Iris pigment epithelial cell (primary cell): ENCODE measurements at places on chromosomes 3 and 15.
A peak's percentile ranks its signal among the peaks of the same experiment; 100 is the strongest.

DNA sequence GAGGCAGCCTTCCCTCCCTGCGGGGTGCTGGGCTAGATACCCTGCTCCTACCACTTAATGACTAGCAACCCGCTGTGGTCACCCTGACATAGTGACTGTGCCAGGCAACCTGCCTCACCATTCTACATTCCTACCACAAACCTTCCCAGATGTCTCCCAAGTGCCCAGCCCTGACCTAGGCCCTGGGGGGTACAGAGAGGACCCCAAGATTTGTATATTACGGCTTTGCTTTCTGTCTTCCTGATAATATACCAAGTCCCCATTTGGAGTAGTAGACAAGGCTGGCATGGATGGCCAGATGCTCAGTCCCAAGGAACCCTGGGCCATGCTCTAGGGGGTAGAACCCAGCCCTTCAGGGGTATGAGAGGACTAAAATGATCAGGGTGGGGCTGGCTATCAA is 31.0 kb downstream of the ESYT3 start:
- no peak for DNase-seq

GRCh38 chr3:159253860-159254259 is 452.0 kb downstream of the MFSD1 start:
- DNase-seq = no peak

DNA sequence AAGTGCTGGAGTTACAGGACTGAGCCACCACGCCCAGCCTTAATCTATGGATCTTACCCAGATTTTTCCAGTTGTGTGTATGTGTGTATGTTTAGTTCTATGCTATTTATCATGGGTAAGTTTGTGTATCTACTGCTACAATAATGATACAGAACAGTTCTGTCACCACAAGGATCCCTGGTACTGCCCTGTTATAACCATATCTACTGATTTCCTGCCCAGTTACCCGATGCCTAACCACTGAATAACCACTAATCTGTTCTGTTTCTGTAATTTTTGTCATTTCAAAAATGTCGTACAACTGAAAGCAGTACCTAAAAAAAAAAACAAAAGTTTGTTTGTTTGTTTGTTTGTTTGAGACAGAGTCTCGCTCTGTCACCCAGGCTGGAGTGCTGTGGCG is 123.7 kb upstream of the RAP2B start:
- no peak for DNase-seq

DNA sequence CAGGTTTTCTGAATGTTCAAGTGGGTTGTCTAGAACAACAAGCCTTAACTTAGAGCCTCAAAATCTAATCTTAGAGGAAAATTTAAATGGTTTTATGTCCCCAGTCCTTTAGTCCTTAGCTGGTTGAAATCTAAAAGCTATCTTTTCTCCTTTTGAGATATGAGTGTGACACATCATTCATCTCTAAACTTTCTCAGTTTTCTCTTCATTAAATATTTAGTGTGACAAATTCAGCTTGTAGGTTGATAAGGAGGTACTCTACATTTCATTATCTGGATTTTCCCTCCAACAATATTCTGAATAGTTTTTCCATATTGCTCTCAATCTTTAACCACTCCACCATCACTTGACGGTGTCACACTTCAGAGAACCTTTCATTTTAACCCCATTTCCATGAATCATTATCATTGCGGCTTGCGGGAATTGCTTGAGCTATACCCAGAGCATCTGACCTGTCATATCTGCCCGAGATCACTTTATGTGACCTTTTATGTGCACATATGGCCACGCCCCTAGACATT is 16.1 kb upstream of the ATP8B4 start:
- DNase-seq = peak; percentile 67

DNA sequence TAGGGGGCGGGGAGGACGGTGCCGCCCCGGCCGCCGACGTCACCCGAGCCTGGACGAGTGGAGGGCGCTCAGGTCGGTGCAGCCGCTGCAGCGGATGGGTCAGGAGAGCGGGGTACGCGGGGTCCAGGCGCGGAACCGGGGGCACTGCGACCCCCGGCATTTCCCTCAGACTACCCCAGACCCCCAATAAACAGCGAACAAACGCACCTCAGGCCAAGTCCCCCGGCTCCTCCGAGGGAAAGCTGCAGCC is 78.9 kb downstream of the IQSEC1 start:
- no peak for DNase-seq

- DNase-seq = no peak
Observed at GRCh38 chr3:31952205-31952604, 28.9 kb downstream of the OSBPL10 start.

DNA sequence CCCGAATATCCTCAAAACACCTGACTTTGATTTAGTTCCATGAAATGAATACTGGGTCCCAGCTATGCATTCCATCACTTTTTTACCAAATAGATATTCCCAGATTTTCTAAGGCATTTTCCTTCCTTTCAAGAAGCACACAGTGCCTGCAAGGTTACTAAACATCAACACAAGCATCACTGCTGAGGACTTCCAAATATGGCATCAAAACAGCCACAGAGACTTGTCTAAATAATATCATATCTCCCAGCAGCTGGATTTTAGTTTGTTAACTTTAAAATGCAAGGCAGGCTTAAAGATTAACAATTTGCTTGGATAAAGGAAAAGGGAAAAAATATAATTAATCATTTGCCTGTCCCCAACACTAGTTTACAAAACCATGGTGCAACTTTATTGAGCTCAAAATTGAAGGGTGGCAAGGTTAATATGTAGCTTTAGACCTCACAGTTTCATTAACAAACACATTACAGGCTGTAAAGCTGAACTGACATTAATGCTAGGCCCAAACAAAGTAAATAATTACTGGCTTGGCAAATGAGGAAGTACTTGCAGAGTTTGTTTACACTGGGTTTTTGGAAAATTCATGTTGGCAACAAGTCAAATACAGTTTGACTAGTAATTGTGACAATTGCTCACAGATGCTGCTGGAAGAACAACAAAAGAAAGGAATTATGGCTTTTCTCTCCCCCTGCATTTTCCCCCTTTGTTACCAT is 401.7 kb upstream of the CDIN1 start:
- peak; percentile 17 for DNase-seq

- no peak for DNase-seq
Observed at GRCh38 chr3:94611596-94611995, 548.7 kb downstream of the NSUN3 start.

DNA sequence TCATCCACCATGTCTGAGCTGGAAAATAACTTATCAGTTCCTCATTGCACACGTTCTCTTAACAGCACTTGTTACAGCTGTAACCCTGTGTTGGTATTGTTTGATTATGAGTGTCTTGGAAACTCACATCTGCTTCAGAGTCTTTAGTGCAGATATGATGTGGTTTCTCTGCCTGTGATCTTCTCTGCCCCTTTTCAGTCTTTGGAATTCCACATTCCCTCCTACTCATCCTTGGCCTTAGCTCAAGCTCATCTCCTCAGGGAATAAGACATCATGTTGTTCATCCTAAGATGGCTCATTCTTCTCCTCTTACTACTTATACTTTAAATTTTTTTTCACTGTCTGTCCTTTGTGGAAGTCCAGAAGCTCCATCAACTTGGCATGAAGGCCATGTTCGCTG is 77.7 kb downstream of the SYNPR start:
- DNase-seq = no peak

GRCh38 chr15:89494941-89495637 is 1.3 kb downstream of the RHCG start:
- DNase-seq = peak; percentile 18

GRCh38 chr3:168990134-168990533 is 673.4 kb downstream of the MECOM start:
- DNase-seq = peak; percentile 9

- DNase-seq = no peak
Observed at GRCh38 chr3:156728267-156728985, 54.0 kb downstream of the TIPARP start.

- no peak for DNase-seq
Observed at GRCh38 chr3:171363202-171363601, 97.0 kb downstream of the TNIK start.

DNA sequence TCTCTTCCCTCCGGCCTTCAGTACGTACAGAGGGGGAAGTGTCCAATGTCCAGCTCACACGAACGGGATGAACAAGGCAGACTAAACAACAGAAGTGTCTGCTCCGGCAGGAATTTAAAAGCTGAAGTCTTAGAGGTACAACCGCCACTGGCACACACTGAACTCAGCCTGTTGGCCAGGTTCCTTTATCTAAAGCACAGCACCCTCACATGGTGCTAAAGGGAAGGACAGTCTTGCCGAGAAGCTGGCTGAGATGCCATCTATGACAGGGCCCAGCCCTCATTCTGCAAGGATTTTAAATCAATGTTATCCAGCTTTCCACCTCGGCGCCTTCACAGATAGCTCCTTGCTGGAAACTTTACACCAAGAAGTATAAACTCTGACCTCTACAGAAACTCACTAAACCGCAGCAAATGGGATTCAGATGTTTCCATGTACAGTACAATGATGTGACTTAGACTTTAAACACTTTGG is 2.8 kb downstream of the ADAMTS17 start:
- peak; percentile 67 for DNase-seq

DNA sequence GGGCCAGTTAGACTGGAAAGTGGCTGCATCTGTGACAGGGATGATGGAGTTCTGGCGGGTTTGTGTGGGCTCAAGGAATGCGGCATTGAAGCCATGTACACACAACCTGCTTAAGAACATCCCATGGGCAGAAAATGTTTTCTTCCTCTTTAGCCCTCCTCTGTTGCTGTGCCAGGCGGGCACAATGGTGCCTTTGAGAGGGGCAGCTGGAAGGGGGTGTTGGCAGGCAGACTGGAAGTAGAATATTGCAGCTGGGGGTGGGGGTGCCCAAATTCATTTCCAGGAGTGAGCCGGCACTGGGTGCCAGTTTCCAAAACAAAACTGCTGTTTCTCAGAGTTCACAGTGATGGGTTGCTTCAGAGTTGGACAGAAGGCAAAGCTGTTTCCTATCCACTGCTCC is 91.8 kb upstream of the ETV5 start:
- no peak for DNase-seq

GRCh38 chr3:55160241-55160983 is 232.6 kb upstream of the LRTM1 start:
- peak; percentile 93 for DNase-seq

GRCh38 chr3:177335728-177336127 is 138.4 kb upstream of the TBL1XR1 start:
- peak; percentile 65 for DNase-seq

DNA sequence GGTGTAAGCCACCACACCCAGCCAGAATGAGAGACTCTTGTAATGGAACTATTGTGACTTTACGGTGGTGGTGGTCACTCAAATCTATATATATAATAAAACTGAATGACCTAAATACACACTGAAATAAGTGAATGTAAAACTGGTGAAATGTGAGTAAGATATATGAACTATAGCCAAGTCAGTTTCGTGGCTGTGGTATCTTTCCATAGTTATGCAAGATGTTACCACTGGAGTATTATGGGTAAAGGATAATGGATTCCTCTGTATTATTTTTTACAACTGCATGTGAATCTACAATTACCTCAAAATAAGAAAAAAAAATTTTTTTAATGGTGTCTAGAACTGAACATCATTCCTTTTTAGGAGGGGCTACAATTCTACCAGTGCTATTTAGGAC is 21.9 kb downstream of the PIK3CB start:
- peak; percentile 80 for DNase-seq

DNA sequence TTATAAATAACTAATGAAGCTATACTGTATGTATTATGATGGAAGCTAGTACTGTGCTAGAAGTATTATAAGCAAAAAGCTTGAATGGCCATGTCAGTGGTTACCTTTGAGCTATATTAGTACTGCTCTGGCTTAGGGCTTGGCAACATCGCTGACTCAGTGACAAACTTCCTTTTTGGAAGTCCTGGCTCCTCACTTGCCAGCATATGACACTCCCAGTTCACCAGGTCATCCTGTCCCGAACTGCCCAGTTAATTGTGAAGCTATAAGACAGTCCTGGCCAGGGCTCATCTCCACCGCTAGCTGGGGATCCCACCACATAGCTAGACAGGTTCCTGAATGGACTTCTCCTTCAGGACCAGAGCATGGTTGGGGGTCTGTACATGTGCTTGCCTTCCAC is 31.9 kb downstream of the RAB8B start:
- peak; percentile 42 for DNase-seq

DNA sequence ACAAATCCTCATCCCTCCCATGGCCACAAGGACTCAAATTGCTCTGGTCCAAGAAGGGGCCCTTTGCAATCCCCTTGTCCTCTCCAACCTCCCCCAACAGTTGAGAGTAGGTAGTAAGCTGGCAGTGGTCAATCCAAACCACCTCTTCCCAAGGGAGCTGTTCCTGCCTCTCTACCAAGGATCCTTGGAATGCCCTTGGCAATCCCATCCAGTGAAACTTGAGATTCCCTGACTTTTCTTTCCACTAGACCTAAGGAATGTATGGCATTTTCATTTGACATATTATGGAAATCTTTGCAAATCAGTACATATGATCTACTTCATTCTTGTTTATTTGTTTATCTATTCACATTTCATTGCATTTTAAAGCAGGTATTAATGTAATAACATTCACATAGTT is 4.8 kb upstream of the RBP2 start:
- DNase-seq = no peak

GRCh38 chr3:10345911-10346310 is 25.0 kb upstream of the SEC13 start:
- DNase-seq = no peak

- DNase-seq = no peak
Observed at GRCh38 chr3:11808231-11808630, 38.5 kb downstream of the TAMM41 start.

DNA sequence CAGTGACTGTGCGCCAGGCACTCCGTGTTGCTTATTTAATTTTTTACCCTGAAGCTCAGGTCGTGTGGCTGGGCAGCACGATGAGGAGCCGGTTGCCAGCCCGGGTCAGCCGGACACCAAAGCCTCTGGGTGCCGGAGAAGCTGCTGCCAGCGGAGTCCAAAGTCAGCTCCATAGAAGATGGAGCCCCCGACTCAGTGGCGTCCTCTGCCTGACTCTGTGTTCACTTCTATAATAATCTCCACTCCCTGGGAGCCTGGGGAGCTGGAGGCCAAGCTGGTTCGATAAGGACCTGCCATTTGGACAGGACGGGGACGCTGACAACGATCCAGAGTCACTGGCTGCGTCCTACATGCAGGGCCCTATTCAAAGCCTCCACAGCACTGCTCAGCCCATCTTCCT is 78.6 kb downstream of the VGLL4 start:
- DNase-seq = no peak
